ENCODE measurements at places on chromosomes 6 and 20.
A peak's percentile ranks its signal among the peaks of the same experiment; 100 is the strongest.

GRCh38 chr6:69868961-69869360, 2.6 kb downstream of the COL19A1 start:
- DNase-seq = no peak

- DNase-seq = peak; percentile 66
Measured at GRCh38 chr20:32894026-32894483, 35.3 kb downstream of the EFCAB8 start.

- no peak for DNase-seq
Measured at GRCh38 chr6:40968620-40969164, 70.3 kb downstream of the UNC5CL start.

DNA sequence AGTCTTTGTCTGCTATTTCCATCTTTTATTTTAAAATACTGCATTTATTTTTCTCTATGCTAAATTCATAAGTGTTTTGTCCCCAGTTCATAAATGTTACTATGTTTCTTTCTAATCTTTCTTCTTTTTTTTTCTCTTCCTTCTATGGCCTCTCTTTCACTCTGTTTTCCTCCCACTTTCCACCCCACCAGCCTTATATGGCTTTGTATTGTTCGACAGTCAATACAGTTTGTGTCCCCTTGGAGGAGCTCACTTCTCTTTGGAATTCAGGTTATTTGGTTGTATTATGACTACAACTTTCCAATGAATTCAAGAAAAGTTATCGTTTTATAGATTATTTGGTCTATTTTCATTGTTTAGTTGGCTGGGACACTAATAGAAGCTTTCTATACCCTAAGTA, 393.5 kb downstream of the NKAIN2 start:
- no peak for DNase-seq

GRCh38 chr6:18457065-18457737, 70.1 kb downstream of the RNF144B start:
- no peak for DNase-seq

- peak; percentile 99 for DNase-seq
Measured at GRCh38 chr20:31603822-31604566, 1.1 kb upstream of the ID1 start.

- no peak for DNase-seq
Measured at GRCh38 chr6:44473393-44474189, 86.1 kb downstream of the CDC5L start.

DNA sequence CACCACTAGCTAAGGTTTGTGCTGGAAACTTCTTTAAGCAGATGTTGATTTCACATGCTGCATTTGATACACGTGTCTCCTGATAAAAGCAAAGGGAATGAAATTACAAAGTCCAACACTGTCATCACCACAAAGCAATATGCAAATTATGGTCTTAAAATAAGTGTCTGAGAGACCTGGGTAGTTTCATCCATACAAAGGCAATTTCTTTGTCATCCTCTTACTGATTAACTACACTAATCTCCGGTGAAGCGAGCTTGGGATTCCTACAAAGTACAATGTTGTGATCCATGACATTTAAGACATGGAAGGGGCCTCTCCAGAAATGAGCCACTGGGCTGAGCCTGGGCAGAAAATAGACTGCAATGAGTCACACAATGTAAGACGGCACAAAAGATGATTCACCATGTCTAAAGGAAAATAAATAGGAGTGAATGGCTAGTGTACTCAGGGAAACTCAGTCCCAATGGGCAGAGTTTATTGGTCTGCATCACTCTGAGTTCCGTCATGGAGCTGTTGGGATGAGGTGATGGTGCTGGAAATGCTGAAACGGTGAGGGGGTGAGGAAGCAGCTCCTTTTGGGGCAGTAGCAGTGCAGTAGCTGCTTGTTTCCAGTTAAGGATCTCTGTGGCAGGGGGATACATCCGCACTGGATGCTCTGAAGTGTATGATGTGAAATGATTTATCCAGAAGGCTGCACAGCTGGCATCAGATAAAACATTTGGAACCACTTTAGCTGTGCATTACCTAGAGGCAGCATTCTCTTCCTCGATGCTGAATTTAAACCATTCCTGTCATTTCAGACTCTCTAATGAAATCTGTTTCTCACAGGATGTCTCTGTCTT, 103.3 kb downstream of the IBTK start:
- no peak for DNase-seq

DNA sequence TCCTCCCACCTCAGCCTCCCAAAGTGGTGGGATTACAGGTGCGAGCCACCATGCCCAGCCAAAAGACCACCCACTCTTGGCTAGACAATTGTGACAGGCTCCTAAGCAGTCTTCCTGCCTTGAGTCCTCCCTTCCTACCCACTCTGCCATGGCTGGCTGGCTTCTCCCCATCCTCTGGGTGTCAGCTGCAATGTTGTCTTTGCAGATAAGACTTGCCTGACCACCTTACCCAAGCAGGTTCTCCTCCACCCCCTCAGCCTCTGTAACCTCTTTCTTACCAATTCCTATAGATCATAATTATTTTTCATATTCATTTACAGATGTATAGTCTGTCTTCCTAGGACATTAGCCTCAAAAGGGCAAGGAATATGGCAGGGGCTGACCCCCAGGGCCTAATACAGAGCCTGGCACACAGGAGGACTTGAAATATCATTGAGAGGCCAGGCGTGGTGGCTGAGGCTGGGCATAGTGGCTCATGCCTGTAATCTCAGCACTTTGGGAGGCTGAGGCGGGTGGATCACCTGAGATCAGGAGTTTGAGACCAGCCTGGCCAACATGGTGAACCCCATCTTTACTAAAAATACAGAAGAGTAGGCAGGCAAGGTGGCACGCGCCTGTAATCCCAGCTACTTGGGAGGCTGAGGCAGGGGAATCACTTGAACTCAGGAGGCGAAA, 28.7 kb upstream of the SPAG4 start:
- no peak for DNase-seq

- DNase-seq = no peak
Measured at GRCh38 chr20:13525225-13525940, 113.3 kb downstream of the TASP1 start.

DNA sequence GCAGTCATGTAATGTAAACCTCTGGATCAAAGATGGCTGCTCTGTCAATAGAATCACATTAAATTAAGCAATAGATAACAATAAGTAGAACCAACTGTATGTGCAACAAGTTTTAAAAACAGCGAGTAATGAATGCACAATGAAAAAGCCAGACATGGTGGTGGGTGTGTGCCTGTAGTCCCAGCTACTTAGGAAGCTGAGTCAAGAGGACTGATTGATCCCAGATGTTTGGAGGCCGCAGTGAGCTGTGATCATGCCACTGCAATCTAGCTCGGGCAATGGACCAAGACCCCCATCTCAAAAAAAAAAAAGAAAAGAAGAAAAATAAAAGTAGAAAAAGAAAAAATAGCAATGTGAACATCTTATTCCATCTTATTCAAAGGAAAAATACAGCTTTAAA, 558.7 kb upstream of the MMS22L start:
- no peak for DNase-seq

- no peak for DNase-seq
Measured at GRCh38 chr20:61176874-61177273, 75.2 kb upstream of the CDH4 start.

DNA sequence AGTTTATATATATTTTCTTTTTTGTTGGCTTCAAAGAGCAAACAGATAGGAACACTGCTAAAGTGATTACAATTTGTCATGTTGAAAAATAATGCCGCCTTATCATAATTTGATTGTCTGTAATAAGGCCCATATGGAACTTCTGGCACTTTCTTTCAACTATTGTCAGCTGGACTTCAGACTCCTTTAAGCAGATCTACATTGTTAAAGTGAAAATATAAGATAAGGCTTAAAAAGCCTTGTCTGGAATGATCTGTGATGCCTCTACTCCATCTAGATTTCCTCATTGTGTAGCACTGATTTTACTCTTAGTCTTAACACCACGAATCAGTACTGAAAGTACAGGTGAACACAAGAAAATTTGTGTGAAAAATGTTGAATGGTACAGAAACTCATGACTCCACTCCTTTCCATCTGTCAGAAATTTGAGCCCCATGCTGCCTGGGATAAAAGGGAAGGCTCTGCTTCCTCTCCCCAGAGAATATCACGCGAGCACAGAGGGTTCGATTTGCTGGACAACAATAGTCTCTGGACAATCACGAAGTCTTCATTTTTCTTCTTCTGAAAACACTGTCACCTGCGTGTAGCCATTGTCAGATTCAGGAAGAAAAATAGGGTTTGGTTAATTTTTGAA, 56.0 kb downstream of the BCAS1 start:
- DNase-seq = no peak

- DNase-seq = peak; percentile 30
Measured at GRCh38 chr6:136031982-136032381, 180.5 kb downstream of the PDE7B start.

- DNase-seq = no peak
Measured at GRCh38 chr6:141492521-141493284, 640.0 kb upstream of the GJE1 start.

GRCh38 chr6:92069781-92070180, 1349.6 kb downstream of the EPHA7 start:
- no peak for DNase-seq

DNA sequence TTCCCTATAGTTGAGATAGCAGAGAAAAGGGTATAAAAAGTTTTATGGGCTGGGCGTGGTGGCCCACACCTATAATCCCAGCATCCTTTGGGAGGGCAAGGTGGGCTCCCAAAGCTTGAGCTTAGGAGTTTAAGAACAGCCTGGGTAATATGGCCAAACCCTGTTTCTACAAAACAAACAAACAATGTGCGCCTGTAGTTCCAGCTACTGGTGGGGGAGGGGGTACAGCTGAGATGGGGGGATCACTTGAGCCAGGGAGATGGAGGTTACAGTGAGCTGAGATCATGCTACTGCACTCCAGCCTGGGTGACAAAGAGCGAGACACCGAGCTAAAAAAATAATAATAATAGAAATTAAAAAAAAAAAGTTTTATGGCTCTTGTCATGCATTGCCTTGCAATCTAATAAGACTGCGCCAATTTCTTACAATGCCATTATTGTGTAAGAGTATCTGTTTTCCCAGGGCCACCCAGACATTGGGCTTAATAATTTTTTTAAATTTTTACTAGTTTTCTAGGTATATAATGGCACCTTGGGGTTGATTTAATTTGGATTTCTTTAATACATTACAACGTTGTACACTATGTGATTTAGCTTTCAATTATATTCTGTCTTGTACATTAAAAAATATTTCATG, 3.9 kb downstream of the ACSS2 start:
- no peak for DNase-seq

GRCh38 chr20:63471981-63472831, at the start of gene KCNQ2:
TSS of gene KCNQ2 (minus strand) at chr20:63472655. CDS start at chr20:63472463, 192 bp downstream.
- DNase-seq = peak; percentile 71

DNA sequence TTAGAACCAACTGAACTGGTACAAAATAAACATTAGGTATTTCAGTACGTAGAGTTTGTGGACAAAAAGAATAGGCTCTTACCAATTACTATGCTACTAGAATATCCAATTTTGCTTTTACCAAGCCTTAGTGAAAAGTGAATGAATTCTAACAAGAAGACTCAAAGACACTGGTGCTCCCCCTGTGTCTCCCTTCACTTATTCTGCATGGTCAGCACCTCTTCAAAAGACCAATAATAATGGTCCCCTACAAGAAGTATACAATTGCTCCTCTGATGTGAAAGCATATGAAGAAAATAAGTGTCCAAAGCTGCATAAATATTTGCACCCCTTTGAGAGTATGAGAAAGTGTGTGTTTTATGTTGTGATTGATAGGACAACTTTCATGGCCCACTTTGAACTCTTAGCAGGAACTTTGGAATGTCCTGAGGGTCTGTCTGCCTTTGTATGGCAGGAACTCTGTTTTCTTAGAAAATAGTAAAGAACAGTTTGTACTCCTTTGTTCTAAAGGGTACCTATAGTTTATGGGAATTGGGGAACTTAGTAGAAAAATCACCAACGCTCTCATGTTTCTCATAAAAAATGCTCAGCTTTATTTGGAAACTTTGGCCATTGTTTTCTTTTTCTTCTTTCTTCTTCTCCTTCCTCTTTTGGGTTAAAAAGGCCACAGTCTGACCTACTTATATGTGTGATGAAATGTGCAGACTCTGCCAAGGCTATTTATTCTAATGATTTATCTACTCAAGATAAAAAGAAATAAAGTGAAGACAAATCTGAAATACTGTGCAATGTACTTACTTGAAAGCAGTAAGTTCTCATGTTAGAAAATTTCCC, 352.4 kb downstream of the LAMA2 start:
- no peak for DNase-seq

- no peak for DNase-seq
Measured at GRCh38 chr6:151425561-151425960, 26.4 kb downstream of the RMND1 start.

DNA sequence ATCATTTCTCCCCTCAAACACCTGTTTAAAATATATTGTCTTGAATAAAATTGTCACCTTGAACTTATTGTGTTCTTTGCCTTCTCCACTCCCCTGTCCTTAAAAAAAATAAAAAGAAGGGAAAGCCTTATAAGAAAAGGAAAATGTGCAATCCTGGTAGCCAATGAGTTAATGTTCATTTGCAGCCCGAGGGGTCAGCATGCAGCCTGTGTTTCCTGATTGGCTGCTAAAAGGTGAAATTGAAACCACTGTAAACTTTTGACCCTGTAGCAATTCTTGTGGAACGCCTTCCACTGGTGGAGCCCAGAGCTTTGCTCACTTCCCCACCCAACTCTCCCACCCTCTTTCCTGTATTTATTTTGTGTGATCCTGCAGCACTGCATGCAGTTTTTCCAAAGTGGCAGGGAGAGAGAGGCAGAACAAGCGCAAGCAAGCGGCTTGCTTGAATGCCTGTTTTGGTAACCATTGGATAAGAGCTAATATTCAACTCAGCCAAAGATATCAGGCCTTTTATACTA, 74.9 kb downstream of the NCOA3 start:
- DNase-seq = peak; percentile 77

DNA sequence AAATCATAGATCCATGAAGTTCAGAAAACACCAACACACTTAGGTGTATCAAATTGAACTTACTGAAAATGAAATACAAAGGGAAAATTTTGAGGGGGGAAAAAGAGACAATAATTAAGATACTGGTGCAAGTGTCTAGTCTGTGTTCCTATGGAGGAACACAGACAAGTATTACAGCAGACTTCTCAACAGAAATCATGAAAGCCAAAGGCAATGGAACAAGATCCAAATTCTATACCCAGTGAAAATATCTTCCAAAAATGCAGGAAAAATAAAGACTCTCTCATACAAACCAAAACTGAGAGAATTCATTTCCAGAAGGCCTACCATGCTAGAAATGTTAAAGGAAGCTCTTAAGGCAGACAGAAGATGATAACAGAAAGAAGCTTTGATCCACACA, 63.1 kb downstream of the NRN1 start:
- no peak for DNase-seq

- no peak for DNase-seq
Measured at GRCh38 chr6:20479526-20479925, 54.7 kb upstream of the CDKAL1 start.

Measured in K562 (cell line).